ENCODE measurements at places on chromosomes 1 and 21.

GRCh38 chr1:246335151-246335550 is 171.9 kb downstream of the SMYD3 start:
- no peak for DNase-seq

GRCh38 chr1:22275167-22275566 is 132.3 kb upstream of the WNT4 start:
- DNase-seq = no peak

GRCh38 chr1:27519331-27520258 is 29.6 kb upstream of the WASF2 start:
- DNase-seq = no peak

GRCh38 chr1:229228522-229228921 is 42.4 kb upstream of the RAB4A start:
- no peak for DNase-seq

- DNase-seq = no peak
Observed at GRCh38 chr1:29689372-29690030, 453.2 kb downstream of the PTPRU start.

GRCh38 chr1:68376441-68376840 is 73.3 kb downstream of the RPE65 start:
- no peak for DNase-seq

GRCh38 chr21:46483300-46484295 is 24.9 kb downstream of the DIP2A start:
- no peak for DNase-seq

- no peak for DNase-seq
Observed at GRCh38 chr1:108643492-108644335, 17.2 kb downstream of the HENMT1 start.

- DNase-seq = no peak
Observed at GRCh38 chr1:46529031-46529630, 22.3 kb downstream of the KNCN start.

GRCh38 chr1:207097871-207098324 is 6.1 kb upstream of the C4BPA start:
- DNase-seq = no peak

DNA sequence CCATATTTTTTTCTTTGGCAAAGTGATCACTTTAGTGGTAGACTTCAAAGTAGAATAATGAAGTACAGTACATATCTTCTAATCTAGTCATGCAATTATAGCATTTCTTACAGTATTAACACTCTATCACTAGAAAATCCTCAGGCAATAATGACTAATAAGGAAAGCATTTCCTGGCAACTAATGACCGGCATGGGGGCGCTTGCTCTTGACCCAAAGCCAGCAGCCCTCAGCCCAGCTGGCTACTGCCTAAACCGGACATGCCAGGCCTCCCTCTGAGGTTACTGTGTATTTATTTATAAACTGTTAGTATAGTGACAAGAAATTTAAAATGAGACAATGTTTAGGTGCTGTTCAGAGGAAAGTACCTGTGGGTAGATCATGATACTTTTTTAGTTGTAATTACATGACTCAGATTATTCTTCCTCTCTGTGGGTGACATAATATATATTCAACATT is 633.8 kb downstream of the PTPRC start:
- DNase-seq = no peak

GRCh38 chr1:116777831-116778830 is 23.9 kb downstream of the CD2 start:
- DNase-seq = no peak

- no peak for DNase-seq
Observed at GRCh38 chr21:25326181-25326580, 281.1 kb downstream of the MRPL39 start.

- DNase-seq = no peak
Observed at GRCh38 chr1:25899792-25900191, 6.4 kb downstream of the STMN1 start.

GRCh38 chr21:44054710-44055109 is 42.6 kb downstream of the TRAPPC10 start:
- no peak for DNase-seq

- DNase-seq = no peak
Observed at GRCh38 chr1:109293026-109293425, 10.1 kb upstream of the PSRC1 start.

- DNase-seq = no peak
Observed at GRCh38 chr1:195897076-195897475, 711.2 kb downstream of the KCNT2 start.

DNA sequence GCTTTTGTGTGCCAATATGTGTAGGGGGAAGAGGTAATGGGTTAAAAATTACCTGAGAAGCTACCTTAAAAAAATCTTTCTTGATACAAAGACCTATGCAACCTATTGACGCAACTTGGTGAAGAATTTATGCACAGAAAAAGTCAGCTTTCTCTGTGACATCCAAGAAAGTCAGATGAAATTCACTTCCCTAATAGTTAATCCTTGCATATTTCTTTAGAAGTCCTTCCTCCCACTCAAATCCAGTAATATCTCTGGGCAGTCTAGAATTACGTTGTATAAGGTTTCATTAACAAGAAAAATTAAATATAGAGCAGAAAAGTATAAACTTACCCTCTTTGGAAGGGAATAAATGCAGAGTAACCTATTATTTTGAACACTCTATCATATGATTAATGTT is 2.9 kb downstream of the UBAP2L start:
- DNase-seq = no peak

DNA sequence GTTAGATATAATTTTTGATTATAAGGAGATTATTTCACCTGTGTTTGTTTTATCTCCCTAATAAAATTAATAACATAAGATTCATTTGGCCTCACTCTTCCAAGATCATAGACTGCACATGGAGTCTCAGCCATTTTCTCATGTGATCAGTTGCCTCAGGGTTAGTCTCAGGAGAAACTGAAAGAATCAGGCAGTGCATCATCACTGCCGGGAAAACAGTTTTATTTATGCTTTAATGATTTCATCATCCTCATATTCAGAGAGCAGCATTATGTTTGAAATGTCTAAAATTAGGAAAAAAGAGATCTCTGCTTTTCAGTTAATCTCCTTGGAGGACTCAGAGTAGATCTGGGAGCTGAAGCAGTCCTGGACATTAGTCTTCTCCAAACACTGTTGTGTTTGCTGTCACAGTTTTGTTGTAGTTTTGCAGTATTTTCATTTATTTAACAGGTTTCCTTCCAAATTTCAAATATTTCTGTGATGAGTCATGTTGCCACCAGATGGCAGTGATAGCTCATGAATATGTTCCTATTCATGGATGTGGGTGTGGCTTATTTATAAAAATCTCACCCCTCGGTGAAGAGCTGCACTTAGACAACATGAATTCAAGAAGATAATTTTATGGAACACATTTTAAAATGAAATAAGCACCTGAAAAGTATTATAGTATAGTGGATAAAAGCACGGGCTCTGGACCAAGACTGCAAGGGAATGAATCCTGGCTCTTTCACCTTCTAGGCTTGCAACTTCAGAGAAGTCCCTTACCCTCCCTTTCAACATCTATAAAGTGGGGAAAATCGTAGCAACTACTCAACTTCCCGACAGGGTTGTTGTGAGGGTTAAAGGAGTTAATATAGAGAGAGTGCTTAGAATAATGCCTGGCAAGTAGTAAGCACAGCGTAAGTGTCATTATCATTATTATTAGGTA is 31.2 kb downstream of the CHD1L start:
- no peak for DNase-seq

DNA sequence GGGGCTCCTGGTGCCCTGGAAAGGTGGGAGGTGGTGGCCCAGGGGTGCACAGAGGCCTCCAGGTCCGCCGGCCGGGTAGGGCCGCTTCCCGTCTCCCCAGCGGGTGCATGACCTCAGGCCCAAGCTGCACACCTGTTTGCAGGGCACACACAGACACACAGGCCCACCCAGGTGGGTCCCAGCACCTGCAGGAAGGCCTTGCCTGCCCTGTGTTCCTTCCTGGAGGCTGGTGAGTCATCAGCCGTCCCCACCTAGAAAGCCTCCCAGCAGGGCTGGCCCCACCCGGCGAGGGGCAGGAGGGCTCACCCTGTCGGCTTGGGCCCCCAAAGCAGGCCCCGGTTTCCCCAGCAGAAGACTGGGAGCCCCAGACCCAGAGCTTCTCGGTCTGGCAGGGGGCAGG is 23.6 kb upstream of the TTLL10 start:
- no peak for DNase-seq

- no peak for DNase-seq
Observed at GRCh38 chr1:94866164-94866807, 46.1 kb downstream of the SLC44A3 start.

DNA sequence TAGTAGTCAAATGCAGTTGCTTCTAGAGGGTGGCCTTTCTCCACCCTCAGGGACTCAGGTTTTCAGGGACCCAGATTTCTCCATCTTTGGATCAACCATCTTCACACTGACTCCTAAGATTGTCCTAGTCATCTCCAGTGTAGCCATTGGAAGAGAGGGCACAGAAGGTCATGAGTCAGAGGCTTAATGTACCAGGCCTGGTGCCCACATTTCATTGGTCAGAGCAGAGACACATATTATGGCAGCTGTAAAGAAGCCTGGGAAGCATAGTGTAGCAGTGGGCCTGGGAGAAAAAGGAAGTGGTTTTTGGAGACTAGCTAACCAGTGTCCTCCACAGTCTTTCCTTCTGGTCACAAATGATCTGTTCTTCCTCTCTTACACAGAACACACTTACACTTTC is 122.5 kb downstream of the GIPC2 start:
- no peak for DNase-seq
